LHCN-M2 (cell line): ENCODE measurements at places on chromosomes 2 and 18. TPM values are rescaled to one million over a fixed set of nuclear protein-coding genes. Genes with fewer than 3 reads are reported as not detected.

DNA sequence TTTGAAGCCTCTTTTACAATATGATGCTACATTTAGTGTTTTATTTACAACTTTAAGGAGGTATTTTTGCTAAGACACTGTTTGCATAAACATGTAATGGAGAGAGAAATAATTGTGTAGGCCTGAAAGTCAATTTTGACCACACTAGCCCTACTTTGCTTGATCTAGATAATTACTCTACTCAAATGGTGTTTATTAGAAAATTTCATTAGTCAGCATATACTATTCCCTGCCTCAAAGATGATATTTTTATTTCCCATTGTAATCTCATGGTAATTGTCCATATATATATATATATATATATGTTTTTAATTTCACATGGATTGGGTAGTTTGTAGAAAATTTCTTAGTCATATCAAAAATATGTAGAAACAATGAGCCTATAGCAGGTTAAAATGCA lies 632.2 kb downstream of the SATB2 start:
- DNase-seq = no peak

- DNase-seq = peak; percentile 84
Observed at GRCh38 chr2:42125841-42126594, 43.1 kb upstream of the EML4 start.

GRCh38 chr2:53785366-53785765 lies 1.4 kb downstream of the ASB3 start:
- DNase-seq = no peak

DNA sequence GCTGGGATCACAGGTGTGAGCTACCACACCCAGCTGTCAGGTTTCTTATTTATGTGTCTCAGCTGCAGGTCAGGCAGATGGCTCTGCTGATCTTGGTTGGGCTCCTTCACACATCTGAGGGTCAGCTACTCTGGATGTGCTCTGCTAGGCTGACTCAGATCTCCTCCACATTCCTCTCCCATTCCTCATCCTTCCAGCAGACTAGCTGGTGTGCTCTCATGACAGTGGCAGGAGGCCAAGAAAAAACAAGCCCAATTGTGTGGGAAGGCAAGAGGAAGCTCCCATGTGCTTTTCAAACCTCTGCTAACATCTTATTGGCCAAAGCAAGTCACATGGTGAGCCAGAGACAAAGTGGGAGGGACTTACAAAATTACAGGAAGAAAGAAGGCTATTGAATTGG lies 11.7 kb upstream of the MSH6 start:
- peak; percentile 94 for DNase-seq

DNA sequence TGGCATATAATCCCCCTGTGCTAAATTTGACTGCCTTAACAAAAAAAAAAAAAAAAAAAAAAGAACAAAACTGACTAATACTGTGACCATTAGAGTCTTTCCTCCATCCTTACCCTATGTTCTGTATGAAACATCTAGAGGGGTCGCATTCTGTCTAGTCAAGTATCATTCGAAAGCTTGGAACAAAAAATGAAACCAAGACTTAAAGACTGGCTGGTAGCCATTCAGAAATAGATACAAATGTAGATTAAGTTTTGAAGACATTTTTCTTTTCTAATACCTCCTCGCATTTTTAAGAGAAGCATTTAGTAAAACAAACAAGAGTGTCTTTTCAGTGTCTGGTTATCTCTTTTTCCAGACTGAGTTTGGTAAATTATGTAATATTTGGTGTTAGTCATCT lies 66.7 kb downstream of the SPATS2L start:
- no peak for DNase-seq

GRCh38 chr2:232365621-232366321 lies 12.8 kb upstream of the ALPP start:
- DNase-seq = peak; percentile 11

DNA sequence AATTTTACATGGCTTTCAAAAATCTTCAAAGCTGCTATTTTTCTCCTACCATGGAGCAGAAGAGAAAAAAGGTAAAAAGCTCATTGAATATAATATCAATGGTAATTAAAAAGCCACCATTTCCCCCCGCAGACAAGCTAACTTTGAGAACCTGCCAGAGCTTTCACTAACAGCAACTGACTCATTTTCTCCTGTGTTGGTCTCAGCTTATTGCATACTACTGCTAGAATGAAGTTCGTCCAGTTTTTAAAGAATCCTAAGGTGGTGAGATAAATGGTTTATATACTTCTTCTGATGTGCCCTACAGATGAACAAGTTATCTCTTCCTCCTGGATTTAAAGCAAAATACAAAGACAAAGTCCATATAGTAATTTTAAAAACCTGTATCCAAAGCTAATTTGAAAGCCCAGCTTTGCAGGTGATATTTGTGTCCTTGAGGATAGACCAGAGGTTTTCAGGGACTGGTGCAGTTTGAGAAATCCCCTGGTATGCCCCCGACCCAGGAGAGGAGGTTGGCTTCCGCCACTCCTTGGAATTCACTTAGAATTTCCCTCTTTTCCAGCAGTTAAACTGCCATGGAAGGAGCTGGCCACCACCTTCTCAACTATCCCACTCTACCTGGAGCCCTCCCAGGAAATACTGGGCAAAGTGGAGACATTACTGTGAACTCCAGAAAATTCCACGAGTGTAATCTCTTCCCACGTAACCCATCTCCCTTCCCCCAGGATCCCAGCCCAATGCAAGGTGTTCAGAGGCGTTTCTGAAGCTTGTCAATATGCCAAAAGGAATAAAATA lies 17.5 kb downstream of the YPEL5 start:
- no peak for DNase-seq

- DNase-seq = no peak
Observed at GRCh38 chr2:84283506-84283905, 175.6 kb downstream of the SUCLG1 start.

DNA sequence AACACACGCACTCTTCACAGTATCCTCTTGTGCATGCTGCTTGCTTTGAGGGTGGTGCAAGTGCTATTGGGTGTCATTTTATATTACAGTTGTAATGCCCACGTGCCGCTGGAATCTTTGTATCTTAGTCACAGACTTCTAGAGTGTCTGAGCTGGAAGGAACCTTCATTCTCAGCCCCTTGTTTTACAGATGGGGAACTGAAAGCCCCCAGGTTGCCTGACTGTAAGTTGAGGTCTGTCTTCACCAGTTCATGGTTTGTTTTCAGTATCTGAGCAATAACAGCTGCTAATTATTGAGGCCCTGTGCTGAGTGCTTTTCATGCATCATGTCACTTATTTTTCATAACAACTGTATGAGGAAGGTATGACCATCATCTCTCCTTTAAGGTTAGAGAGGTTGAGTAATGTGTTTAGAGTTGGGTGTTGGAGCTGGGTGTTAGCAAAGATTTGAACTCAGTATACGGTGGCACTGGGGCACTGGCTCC lies 77.0 kb downstream of the PRKCE start:
- DNase-seq = no peak

DNA sequence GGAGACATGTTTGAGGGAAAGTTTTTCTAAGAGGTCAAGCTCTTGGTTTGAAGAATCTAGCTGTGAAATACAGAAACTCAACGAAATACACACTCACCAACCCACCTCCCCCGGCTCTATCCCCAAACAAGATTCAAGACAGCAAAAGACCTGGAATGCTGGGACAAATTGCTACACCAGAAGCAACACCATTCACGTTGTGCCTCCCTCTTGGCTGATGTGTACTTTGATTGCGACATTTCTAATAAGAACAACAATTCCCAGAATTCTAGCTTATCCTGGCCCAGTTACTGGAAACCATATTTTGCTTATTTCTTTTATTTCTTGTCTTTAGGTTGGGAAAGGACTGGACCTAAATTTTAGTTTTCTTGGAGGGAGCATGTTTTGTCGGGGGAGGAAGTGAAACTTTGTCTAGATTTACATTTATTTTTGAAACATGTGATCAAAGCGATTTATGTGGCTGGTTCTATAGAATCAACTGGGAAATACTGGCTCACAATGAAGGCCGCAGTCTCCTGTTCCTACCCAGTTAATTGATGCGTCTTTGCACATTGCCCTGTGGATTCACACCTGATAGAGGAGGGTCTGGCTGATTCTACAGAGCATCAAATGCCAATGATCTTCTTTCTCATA lies 29.6 kb upstream of the LPIN1 start:
- peak; percentile 19 for DNase-seq

DNA sequence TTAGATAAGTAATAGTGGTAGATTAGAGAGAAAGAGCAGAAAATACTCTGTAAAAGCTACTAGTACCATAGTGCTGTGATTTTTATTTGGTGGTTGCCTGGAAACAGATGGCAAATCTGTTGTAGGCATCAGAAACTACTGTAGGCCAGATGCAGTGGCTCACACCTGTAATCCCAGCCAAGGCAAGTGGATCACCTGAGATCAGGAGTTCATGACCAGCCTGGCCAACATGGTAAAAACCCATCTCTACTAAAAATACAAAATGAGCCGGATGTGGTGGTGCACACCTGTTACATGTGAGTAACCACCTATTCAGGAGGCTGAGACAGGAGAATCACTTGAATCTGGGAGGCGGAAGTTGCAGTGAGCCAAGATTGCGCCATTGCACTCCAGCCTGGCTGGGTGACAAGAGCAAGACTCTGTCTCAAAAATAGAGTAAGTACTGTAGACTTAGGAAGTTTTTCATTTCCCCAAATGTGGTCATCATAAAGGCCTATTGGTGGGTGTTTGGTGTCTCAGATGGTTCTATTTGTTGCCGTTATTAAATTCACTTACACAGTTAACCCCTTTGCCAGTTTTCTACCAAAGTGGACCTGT lies 79.6 kb downstream of the SPTBN1 start:
- DNase-seq = no peak

- DNase-seq = no peak
Observed at GRCh38 chr2:70903171-70903570, 32.5 kb upstream of the ATP6V1B1 start.

DNA sequence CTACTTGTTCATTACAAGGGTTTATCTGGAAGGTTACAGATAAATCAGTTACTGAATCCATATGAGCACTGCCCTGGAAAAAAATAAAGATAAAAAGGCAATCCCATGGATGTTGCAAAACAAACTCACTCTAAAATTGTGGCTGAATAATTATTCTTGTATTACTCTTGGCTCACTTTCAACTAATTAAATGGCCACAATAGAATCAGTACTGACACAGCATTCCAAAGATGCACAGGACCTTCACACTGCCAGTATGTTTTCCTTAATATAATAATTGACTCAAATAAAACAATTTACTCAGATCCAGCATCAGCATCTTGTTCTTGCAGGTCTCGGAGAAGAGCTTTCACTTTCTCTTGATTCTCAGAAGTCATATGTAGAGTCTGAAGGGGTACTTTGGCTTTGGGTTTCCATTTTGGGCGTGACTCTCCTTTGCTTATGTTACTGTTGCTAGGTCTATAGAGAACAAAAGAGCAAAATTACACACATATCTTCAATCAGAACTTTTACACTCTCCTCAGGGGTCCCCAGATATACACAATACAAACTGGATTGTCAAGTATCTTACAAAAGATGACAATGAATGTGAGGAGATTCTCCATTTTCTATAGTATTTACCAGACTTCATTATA lies 12.6 kb downstream of the DHX57 start:
- no peak for DNase-seq

GRCh38 chr2:158561054-158561453 lies 104.3 kb downstream of the PKP4 start:
- DNase-seq = no peak

GRCh38 chr18:46700066-46700824 lies 43.2 kb upstream of the LOXHD1 start:
- DNase-seq = no peak

DNA sequence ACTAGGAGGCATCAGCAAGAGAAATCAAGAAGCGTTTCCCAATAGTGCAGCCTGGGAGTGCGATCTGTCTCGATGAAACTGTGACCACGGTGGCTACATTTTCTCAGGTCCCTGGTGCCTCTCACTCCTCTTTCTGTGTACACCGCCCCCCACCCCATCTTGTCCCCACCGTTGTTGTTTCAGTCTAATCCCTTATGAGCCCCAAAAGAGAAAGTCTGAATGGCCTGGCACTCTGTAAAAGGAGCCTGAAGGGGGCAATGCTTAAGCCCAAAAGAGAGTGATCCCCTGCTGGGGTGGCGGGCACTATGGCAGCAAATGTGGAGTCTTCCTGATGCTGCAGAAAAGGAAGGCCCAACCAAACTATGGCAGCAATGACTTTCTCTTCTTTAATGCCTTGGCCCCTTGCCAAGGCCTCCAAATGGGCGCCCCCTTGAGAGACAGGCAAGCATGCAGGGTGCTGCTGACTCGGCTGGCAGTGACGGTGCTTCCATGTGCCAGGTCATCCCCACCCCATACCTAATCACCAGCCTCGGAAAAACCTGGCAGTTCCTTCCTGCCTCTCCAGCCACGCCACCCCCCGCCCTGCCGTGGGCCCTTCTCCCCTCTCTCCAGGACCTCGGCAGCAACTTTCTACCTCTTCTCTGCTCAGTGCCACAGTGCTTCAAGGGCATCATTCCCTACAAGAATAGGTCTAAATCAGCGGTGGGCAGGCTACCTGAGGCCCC lies 123.0 kb downstream of the CYP26B1 start:
- DNase-seq = no peak

DNA sequence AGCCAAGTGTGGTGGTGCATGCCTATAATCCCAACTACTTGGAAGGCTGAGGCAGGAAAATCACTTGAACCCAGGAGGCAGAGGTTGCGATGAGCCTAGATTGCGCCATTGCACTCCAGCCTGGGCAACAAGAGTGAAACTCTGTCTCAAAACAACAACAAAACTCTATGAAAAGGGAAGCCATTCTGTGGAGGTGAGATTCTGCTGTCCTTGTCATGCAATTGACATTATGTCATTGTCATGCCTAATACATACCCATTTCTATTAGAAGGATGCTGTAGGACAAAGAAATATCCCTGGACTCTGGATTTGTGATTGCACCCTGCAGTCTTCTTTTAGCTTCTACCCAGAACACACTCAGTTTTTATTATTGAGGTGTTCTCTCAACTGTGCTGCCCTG lies 8.6 kb downstream of the RASGRP3 start:
- no peak for DNase-seq

- no peak for DNase-seq
Observed at GRCh38 chr18:4748975-4749374, 293.9 kb upstream of the DLGAP1 start.

DNA sequence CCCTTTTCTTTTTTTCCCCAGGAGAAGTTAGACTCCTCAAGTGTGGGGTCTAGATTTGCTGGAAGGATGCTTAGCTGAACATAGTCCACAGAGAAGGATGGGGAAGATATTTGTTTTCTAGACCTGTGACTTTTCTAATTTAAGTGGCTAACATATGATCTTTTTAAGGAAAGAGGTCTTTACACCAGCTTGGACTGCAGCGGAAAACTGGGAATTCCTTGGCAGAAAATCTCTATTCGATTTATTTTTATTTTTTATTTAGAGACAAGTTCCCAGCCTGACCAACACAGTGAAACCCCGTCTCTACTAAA lies 148.4 kb downstream of the MYCN start:
- DNase-seq = no peak

GRCh38 chr2:163198972-163199371 lies 360.4 kb upstream of the KCNH7 start:
- no peak for DNase-seq

GRCh38 chr2:96197546-96198255 lies 10.9 kb downstream of the STARD7 start:
- DNase-seq = peak; percentile 32

The C18orf32 gene
- 40.9 and 44.9 TPM in 2 replicates for total RNA-seq

The SOWAHC gene
- 6.4 and 7.3 TPM in 2 replicates for total RNA-seq

The GPR55 gene
- not detected in 2 replicates for total RNA-seq

The DYSF gene
- total RNA-seq = 44.2 and 59.5 TPM in 2 replicates

The CDK15 gene
- 45.2 and 47.9 TPM in 2 replicates for total RNA-seq

The POTEC gene
- not detected in 2 replicates for total RNA-seq

The C2orf69 gene
- 18.7 and 23.2 TPM in 2 replicates for total RNA-seq

The LDLRAD4 gene
- 0.58 TPM in 1 of 2 replicates, not detected in the other for total RNA-seq

The ALPI gene
- not detected in 2 replicates for total RNA-seq

The TYW5 gene
- total RNA-seq = 4.4 and 5.0 TPM in 2 replicates
